Activated T-cell treated with anti-CD3 and anti-CD28 coated beads for 1 hour (primary cell): ENCODE measurements at places on chromosomes 4 and X.

- DNase-seq = no peak
Measured at GRCh38 chrX:118350221-118350620, 4.3 kb downstream of the WDR44 start.

- no peak for DNase-seq
Measured at GRCh38 chr4:88999392-88999930, 57.5 kb downstream of the FAM13A start.

GRCh38 chr4:159425737-159426305 is 322.9 kb downstream of the RAPGEF2 start:
- no peak for DNase-seq

- no peak for DNase-seq
Measured at GRCh38 chr4:8325291-8325973, 55.9 kb downstream of the HTRA3 start.

GRCh38 chr4:126755506-126755905 is 877.3 kb upstream of the INTU start:
- no peak for DNase-seq

DNA sequence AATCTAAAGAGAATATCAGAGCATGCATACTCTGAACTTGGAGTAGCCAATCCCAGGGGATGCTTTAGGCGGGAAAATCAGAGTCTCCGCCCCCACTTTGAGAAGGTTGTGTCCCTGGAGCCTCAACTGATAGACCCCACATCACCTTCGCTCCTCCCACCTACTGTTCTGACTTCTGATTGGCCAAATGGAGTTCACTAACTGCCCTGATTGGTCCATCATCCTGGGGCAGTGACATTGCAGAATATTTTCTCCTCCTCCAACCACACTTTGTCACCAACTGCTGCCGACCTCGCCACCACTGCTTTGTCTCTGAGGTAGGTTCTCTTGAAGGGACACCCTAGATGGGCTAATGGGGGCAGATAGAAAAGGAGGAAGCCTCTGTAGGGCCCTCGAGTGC is 22.7 kb upstream of the SPACA5B start:
- DNase-seq = no peak
